Naive B cell (primary cell): ENCODE measurements at places on chromosomes 1 and 21. TPM values are rescaled to one million over a fixed set of nuclear protein-coding genes. Genes with fewer than 3 reads are reported as not detected.

DNA sequence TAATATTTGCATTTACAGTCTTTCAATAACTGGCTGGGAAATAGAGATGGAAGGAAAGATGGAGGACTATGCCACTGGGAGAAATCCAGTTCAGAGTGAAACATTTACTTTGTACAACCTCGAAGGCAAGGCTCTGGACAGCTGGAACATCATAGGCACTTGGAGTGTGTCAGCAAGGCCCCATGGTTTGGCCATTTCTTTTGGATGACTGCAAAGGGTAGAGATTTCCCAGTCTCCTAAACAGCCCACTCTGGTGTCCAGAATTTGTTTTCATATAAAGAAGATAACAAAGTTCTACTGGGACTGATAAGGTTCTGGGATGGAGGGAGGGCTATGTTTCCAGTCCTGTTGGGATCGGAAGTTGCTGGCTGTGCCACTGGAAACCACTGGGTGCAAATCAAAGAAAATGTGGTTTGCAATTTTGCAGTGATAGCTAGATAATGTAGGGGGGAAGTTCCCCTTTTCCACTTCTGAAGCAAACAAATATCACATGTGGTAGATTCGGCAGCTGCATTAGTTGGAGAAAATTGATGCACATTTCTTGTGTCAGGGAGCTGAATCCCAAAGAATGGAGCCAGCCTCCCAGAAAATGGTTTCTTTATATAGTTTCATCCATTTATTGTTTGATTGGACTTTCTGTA lies 16.2 kb downstream of the KCND3 start:
- DNase-seq, result no peak

- no peak for DNase-seq
These were observed 8.6 kb upstream of the TACSTD2 start for GRCh38 chr1:58585581-58586151.

- no peak for DNase-seq
These were observed 13.8 kb upstream of the THEM5 start for GRCh38 chr1:151867321-151867720.

- peak; percentile 32 for DNase-seq
These were observed 80.0 kb downstream of the NDUFS5 start for GRCh38 chr1:39105841-39106765.

DNA sequence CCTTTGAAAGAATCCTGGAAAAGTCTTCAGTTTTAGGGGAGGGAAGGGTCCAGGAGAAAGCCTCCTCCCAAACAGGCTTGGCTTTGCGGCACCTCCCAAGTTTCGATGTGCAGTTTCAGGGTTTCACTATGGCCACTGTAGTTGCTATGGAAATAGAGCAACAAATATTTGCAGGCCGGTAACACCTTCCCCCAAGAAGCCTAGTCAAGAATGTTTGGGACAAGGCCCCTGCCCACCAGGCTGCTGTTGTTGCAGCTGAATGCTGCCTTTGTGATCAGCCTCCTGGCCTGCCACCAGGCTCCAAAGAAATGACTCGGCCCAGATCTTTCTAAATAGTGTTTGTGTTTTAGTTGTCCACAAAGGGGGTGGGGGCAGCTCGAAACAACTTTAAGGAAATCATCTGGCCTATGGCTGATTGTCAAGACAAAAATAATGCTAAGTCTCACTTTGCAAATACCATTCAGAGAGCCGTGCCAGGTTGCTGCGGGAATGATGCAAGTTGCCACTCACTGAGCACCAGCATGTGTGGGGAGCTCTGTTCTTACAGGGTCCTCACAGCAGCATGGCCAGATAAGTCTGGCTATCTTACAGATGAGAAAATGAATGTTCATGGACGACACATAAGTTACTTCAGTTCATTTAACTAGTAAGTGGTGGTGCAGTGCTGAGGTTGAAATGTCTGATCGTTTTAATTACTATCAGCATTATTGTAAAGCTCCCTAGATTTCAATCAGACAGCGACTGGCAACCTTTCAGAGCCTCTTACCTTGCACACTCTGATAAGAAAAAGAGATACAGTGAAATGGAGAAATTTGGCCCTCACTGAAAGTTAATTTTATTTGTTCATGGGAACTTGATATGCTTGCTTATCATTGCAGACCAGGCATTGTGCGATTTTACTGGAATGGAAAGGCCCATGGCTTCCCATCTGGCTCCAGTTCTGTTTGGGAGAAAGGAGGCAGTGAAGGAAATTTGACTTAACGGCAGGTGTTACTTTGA lies 91.2 kb upstream of the JUN start:
- no peak for DNase-seq

GRCh38 chr1:8142955-8143629 lies 117.0 kb upstream of the ERRFI1 start:
- no peak for DNase-seq

GRCh38 chr1:47233186-47233585 lies 1.2 kb upstream of the TAL1 start:
- DNase-seq, result no peak

GRCh38 chr1:10628685-10629084 lies 153.9 kb downstream of the PEX14 start:
- no peak for DNase-seq

DNA sequence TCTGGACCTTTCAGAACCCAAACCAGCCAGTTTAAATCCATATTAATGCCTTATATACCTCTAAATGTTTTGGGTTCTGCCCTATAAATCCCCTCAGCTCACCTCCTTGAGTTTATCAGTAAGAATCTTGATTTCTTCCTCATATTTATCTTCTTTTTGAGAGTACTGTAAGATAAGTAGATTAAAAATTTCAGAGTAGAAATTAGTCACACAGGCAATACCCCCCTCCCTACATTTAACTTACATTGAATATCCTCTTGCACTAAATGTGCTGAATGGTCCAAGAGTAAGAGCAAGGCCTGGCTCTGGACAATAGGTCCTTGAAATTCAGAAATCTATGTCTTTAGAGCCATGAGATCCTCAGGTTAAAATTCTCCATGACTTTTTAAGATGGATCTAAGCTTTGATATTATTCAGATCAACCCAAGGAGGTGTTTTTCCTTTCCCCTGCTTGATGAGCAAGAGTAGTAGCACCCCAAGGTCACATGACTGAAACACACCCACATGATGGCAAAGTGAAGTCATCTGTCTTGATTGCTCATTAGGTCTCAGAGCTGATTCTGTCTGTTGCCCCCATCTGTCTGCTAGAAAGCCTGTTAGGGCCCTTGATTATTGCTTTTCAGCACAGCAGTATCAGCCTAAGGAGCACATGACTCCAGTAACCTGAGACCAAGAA lies 15.8 kb upstream of the NUP210L start:
- DNase-seq, result no peak

DNA sequence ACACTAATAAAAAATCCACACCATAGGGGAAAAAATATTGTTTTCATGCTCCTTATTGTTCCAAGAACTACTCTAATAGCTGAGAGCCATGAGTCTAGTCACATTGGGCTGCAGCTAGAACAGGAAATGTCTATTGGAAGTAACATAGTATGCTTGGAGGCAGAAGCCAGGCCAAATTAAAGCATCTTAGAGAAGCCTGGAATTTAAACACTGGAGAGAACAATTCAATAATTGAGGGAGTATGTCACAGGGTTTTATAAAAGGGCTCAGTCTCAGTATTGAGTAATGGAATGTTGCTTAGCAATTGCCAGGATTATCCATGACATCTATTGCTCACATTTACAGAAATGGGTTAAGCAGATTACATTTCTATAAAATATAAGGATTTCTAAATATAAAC lies 471.3 kb downstream of the LMO4 start:
- no peak for DNase-seq

- DNase-seq, result no peak
These were observed 184.6 kb upstream of the DUSP10 start for GRCh38 chr1:221926441-221926840.

DNA sequence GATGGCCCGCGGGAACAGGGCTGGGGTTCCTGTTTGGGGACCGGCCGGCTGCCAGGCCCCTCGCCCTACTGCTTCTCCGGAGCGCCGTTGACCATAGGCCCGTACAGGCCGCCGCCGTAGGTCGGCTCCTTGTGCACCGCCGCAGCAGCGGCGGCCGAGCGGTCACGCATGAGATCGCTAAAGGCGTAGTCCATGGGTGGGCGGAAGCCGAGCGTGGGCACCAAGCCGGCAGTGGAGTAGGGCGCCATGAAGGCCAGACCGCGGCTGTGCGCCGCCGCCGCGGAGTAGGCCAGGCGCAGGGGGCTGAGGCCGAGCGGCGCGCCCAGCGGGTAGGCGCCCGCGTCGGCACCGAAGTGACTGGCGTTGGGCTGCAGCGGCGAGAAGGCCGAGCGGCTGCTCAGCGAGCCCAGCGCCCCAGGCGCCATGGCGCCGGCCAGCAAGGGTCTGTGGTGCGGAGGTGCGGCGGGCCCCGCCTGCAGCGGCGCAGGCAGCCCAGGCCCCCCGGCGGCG lies 4.6 kb downstream of the DMRTA2 start:
- no peak for DNase-seq

GRCh38 chr1:18951818-18952391 lies 4.6 kb downstream of the IFFO2 start:
- peak; percentile 77 for DNase-seq

DNA sequence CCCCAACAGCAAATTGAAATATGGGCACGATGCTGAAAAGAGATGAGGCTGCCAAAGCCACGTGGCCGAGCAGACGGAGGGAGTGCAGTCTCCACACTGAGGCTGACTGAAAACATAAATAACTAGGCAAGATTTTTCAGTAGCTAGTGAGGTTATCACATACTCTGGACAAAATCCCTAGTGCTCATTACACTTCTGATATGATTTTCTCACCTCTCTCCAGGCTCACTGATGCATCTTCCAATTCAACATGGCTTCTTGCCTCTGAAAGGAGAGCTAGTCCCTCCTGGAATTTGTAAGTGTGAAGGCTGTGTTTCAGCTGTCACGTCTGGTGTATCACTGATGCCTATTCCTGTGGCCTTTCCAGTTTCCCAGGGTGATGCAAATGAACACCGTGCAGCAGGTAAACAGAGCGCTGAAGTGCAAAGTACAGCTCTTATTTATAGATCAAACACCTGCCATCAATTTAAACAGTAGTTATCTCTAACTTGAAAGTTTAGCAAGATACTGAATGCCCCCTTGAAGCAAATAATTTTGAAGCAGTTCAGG lies 656.1 kb downstream of the KIF26B start:
- DNase-seq, result no peak

GRCh38 chr1:224380003-224380402 lies 23.3 kb downstream of the CNIH4 start:
- peak; percentile 6 for DNase-seq

GRCh38 chr1:226444901-226445300 lies 37.0 kb upstream of the PARP1 start:
- DNase-seq, result peak; percentile 61

- DNase-seq, result no peak
These were observed 253.5 kb downstream of the AKT3 start for GRCh38 chr1:243596431-243597062.

- no peak for DNase-seq
These were observed 650 bp downstream of the PCNX2 start for GRCh38 chr1:233294913-233295236.

- no peak for DNase-seq
These were observed 51.2 kb downstream of the EPHB2 start for GRCh38 chr1:22761821-22762220.

- no peak for DNase-seq
These were observed 41.9 kb upstream of the EPS8L3 start for GRCh38 chr1:109805486-109806165.

GRCh38 chr1:168947041-168947440 lies 159.4 kb upstream of the ATP1B1 start:
- no peak for DNase-seq

DNA sequence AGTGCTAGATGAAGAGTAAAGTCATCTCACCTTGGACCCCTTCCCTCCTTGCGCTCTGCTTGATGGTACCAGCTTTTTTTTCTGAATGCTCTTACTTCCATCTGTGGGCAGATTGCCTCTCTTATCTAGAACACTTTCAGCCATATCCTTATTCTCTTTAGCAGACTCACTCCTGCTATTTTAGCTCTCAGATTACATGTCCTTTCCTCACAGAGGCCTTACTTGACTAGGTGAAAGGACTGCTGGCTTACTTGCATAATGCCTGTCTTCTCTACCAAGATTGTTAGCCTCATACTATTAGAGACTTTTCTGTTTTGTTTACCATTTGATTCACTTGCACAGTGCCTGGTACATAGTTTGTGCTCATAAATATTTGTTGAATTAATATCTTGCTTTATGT lies 9.3 kb downstream of the IFI44 start:
- no peak for DNase-seq

DNA sequence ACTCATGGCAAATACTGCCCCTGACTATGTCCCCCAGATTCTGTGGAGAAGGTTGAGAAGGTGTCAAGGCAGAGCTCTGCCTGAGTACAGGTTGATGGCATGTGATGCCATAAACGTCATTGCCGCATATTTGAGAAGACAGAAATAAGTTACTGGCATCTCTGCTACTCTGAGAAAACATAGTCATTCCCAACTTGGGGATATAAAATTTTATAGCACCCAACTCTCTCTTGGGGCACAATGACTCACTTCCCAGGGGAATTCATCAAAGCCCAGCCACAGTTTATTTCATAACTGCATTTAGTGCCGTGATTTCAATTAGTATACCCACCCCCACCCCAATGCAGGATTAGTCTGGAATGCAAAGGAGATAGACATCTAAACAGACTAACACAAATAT lies 101.9 kb upstream of the TNR start:
- DNase-seq, result no peak

DNA sequence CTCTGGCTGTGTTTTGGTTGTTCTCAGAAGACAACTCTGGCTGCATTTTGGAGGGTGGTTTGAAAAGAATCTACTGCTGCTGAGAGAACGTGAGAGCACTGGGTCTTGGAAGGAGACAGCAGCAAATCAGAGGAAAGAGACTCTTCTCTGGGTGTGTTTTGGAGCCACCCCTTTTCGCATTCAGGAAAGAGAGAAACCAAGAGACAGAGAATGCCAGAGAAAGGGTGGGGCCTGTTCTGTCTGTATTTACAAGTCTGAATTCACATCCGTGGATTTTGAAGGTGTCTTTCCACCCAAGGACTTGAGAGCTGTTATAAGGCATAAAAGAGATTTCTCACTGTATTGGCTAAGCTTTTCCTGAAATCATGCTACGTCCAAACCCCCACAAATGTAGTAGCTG lies 187.2 kb downstream of the C1orf94 start:
- DNase-seq, result no peak

The LPAR3 gene
- polyA plus RNA-seq, result not detected

The ZYG11B gene
- polyA plus RNA-seq, result 12.7 TPM

The KIFAP3 gene
- polyA plus RNA-seq, result 9.1 TPM

The SLC6A17 gene
- polyA plus RNA-seq, result not detected

The CD101 gene
- 0.09 TPM for polyA plus RNA-seq

The MAP7D1 gene
- polyA plus RNA-seq, result 6.1 TPM

The DMRTA2 gene
- not detected for polyA plus RNA-seq

The ADGRL4 gene
- not detected for polyA plus RNA-seq

The STUM gene
- polyA plus RNA-seq, result not detected

The PRXL2B gene
- 18.6 TPM for polyA plus RNA-seq

The DOP1B gene
- 43.2 TPM for polyA plus RNA-seq
